T1000 (cell line): ENCODE measurements at places on chromosomes 5 and 9.

- peak; percentile 69 for DNase-seq
Observed at GRCh38 chr5:78586251-78586650, 62.3 kb downstream of the LHFPL2 start.

DNA sequence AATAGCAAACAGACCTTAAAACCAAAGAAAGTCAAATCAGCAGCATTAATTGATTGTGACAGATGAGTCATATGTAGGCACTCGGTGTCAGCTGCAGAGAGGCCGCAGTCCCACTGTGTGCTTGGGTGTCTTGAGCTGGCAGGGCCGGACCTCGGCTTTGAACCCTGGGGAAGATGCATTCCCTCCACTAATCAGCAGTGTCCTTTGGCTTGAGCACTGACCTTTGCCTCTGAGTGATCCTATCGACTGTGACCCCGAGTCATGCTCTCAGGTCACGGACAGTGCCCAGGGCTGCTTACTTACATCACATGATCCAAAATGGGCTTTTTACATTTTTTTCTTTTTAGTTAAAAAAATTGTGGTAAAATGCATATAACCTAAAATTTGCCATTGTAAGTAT lies 188.7 kb downstream of the GADD45G start:
- DNase-seq, result no peak

DNA sequence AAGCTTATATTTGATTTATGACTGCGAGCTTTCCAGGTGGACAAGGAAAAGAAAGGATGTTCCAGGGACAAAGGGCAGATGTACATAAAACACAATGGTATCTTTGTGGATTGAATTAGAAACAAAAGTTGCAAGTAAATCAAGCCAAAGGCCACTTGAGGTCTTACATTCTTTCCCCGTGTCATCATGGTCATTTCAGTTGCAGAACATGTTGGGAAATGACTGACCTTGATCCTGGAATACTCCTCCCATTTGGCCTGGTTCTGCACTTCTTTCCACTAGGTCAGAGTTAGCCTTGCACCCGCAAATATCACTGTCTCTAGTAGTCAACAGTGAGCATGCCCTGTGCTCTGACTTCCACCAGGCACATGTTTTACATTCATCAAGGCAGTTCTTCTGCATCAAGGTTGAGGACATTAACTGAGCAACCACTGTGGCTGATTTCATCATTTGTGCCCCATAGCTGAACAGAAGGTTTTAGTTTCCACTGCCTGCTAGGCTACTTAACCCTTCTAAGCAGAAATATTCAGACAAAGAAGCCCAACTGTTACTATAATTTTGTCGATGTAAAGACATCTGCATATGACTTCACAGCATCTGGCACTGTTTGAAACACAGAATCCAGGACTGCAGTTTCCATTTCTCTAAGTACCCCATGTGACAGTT lies 1161.7 kb upstream of the DMAC1 start:
- no peak for DNase-seq

- no peak for DNase-seq
Observed at GRCh38 chr5:97657239-97657638, 474.2 kb upstream of the RIOK2 start.

GRCh38 chr5:178279723-178280438 lies 47.3 kb upstream of the PHYKPL start:
- DNase-seq, result no peak

GRCh38 chr5:17912794-17913193 lies 278.5 kb downstream of the TAF11L14 start:
- no peak for DNase-seq

DNA sequence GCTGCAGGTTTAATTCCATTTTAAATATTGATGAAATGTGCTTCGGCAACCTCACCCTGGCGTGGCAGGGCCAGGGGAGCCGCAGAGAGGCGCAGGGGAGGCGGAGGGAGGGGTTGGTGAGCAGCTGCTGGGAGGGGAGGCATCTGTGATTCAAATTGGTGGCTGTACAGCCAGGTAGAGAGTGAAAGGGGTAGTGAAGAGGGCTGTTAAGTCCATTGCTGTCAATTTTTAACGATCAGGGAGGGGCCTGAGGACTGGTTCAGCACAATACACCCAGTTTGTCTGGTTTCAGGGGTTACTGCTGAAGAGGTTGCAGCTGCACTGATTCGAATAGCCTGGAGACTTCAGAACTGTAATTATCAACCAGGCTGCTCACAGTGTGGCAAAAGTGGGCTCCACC lies 31.3 kb downstream of the LHX6 start:
- DNase-seq, result no peak

GRCh38 chr5:102385365-102385764 lies 89.3 kb upstream of the SLCO4C1 start:
- DNase-seq, result no peak

GRCh38 chr9:20188616-20189369 lies 400.0 kb upstream of the SLC24A2 start:
- DNase-seq, result no peak

GRCh38 chr9:129751841-129752801 lies 721 bp downstream of the PTGES start:
- no peak for DNase-seq

GRCh38 chr9:6488395-6488794 lies 75.4 kb downstream of the UHRF2 start:
- no peak for DNase-seq

- no peak for DNase-seq
Observed at GRCh38 chr9:71122421-71122820, 1.0 kb upstream of the TRPM3 start.

DNA sequence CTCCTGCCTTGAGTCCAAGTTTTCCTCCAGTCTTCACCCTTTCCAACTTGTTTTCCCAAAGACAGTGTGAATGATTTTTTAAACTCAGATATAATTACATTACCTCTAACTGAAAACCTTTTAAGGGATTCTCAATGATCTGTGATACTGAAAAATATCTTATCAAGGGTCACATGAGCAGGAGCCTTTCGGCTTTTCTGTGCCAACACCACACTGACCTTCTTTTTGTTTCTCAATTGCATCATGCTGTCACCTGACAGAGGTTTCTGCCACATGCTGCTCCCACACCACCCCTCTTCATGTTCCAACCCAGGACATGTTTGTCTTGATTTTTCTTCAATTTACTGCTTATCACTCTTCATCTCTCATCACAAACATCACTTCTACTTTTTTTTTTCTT lies 820.0 kb downstream of the PRELID2 start:
- no peak for DNase-seq

- no peak for DNase-seq
Observed at GRCh38 chr5:38518341-38518740, 38.1 kb downstream of the LIFR start.

DNA sequence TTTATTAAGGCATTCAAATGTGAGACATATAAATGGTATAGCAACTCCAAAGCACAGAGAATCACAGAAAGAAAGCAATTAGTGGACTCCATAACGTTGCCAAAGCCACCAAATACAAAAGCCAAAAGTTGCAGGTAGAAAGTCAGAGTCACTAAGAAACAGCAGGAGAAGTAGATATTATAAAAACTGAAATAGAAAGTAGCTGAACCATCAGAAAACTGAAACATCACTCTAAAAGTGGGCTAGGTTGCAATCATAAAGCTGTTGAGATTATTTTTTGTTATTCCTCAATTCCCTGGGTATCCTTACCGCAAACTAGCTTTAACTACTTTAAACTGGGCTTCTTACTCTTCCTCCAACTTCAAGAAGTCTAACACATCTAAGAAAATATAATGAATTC lies 108.1 kb upstream of the ARRDC3 start:
- no peak for DNase-seq

DNA sequence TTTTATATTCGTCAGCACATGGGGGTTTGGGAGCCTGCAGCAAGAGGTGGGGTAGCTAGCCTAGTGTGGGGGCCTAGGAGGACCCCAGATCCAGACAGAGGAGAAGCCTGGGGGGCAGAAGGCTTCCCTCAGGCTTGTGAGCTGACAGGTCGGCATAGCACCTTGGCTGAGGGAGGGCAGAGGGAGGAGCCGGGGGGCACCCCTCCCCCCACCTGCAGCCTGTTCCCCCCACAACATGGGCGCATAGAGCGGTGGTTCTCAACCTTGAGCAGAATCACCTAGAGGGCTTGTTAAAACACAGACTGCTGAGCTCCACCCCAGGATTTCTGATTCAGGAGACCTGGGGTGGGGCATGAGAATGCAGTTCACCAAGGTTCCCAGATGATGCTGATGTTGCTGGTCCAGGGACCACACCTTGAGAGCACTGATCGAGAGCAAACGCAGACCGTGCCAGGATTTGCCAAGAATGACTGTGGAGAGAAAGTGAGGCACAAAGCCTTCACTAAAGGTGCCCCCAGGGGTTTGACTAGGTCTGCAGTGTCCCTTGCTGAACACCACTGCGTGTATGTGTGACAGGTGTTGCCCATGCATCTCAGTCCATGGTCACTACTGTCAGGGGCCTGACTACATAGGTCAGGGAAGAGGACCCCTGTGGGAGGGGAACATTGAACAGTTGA lies 163.3 kb downstream of the MACROH2A1 start:
- no peak for DNase-seq

- no peak for DNase-seq
Observed at GRCh38 chr5:79853676-79854418, 137.2 kb downstream of the MTX3 start.
